Regular cardiac myocyte (primary cell): ENCODE measurements at places on chromosomes 4 and X. TPM values are rescaled to one million over a fixed set of nuclear protein-coding genes. Genes with fewer than 3 reads are reported as not detected.

Gene SLC9B1
- total RNA-seq, result 0.58 and 2.0 TPM in 2 replicates

Gene PRDM8
- total RNA-seq, result 5.4 and 8.8 TPM in 2 replicates

Gene MTMR8
- total RNA-seq, result 0.19 and 0.85 TPM in 2 replicates

Gene ATP1B4
- total RNA-seq, result not detected in 2 replicates

Gene F8A2
- total RNA-seq, result not detected in 2 replicates

Gene EPGN
- 0.38 and 0.85 TPM in 2 replicates for total RNA-seq

Gene REELD1
- total RNA-seq, result not detected in 2 replicates

Gene PARM1
- 0.38 and 0.56 TPM in 2 replicates for total RNA-seq

Gene RPL36A
- 278 and 320 TPM in 2 replicates for total RNA-seq

Gene CXCL3
- 5.4 and 10.7 TPM in 2 replicates for total RNA-seq

Gene CCDC120
- total RNA-seq, result 0.19 and 0.28 TPM in 2 replicates

Gene USP17L30
- not detected in 2 replicates for total RNA-seq

Gene PCDH7
- 0.96 and 1.4 TPM in 2 replicates for total RNA-seq

Gene AKAP4
- total RNA-seq, result not detected in 2 replicates

Gene UGT2B10
- not detected in 2 replicates for total RNA-seq

Gene RBPJ
- 85.7 and 94.7 TPM in 2 replicates for total RNA-seq

Gene DUSP21
- total RNA-seq, result not detected in 2 replicates

Gene NAP1L3
- 6.5 and 7.9 TPM in 2 replicates for total RNA-seq

Gene SCRG1
- total RNA-seq, result 0.19 and 0.56 TPM in 2 replicates

Gene SMIM10
- total RNA-seq, result 5.4 and 7.3 TPM in 2 replicates

Gene GNRHR
- total RNA-seq, result not detected in 2 replicates

Gene DMP1
- total RNA-seq, result not detected in 2 replicates

Gene ABLIM2
- total RNA-seq, result 0.56 and 1.5 TPM in 2 replicates

Gene F9
- not detected in 2 replicates for total RNA-seq

Gene KLB
- total RNA-seq, result under 0.01 TPM in 1 of 2 replicates, not detected in the other

Gene NPY5R
- total RNA-seq, result under 0.01 TPM in 1 of 2 replicates, not detected in the other

Gene NCBP2L
- not detected in 2 replicates for total RNA-seq

Gene CDKL5
- total RNA-seq, result 1.9 and 3.7 TPM in 2 replicates

Gene NMU
- total RNA-seq, result 0.19 TPM in 1 of 2 replicates, not detected in the other

Gene ADGRL3
- 5.0 and 14.1 TPM in 2 replicates for total RNA-seq

Gene PF4V1
- total RNA-seq, result 10.2 and 16.1 TPM in 2 replicates

Gene RTL9
- total RNA-seq, result under 0.01 TPM in 2 replicates

Gene TBC1D25
- total RNA-seq, result 3.7 and 6.1 TPM in 2 replicates

Gene SUPT20HL2
- not detected in 2 replicates for total RNA-seq

Gene SLC2A9
- total RNA-seq, result 2.1 and 3.4 TPM in 2 replicates

Gene MAPK10
- total RNA-seq, result 3.3 and 8.5 TPM in 2 replicates

Gene TXK
- total RNA-seq, result 0.19 TPM in 1 of 2 replicates, not detected in the other

Gene LDB2
- total RNA-seq, result 15.5 and 27.1 TPM in 2 replicates

Gene TLR10
- under 0.01 TPM in 1 of 2 replicates, not detected in the other for total RNA-seq

Gene HTN1
- not detected in 2 replicates for total RNA-seq

Gene HAUS3
- total RNA-seq, result 9.0 and 16.7 TPM in 2 replicates

Gene CXorf49
- total RNA-seq, result not detected in 2 replicates

Gene PRDM5
- total RNA-seq, result 10.4 and 15.2 TPM in 2 replicates

Gene ZNF732
- 0.28 and 1.2 TPM in 2 replicates for total RNA-seq

Gene CLOCK
- total RNA-seq, result 20.0 and 34.5 TPM in 2 replicates

Gene ENPP6
- under 0.01 TPM in 1 of 2 replicates, not detected in the other for total RNA-seq

Gene CYTL1
- 0.19 TPM in 1 of 2 replicates, not detected in the other for total RNA-seq

Gene DDX53
- total RNA-seq, result not detected in 2 replicates

Gene SULT1E1
- total RNA-seq, result 3.9 and 9.4 TPM in 2 replicates

Gene KLHL4
- 4.4 and 5.4 TPM in 2 replicates for total RNA-seq

Gene PRRG1
- 14.7 and 15.5 TPM in 2 replicates for total RNA-seq

Gene PROM1
- 0.38 and 0.85 TPM in 2 replicates for total RNA-seq

Gene PLK4
- 2.5 and 19.6 TPM in 2 replicates for total RNA-seq

Gene EMCN
- 2.5 and 6.5 TPM in 2 replicates for total RNA-seq

Gene TLR6
- total RNA-seq, result 2.3 and 2.5 TPM in 2 replicates

Gene AWAT1
- total RNA-seq, result not detected in 2 replicates

Gene SRPK3
- total RNA-seq, result 0.58 and 0.85 TPM in 2 replicates
